MG63 (cell line): ENCODE measurements at places on chromosomes 16 and 17.

DNA sequence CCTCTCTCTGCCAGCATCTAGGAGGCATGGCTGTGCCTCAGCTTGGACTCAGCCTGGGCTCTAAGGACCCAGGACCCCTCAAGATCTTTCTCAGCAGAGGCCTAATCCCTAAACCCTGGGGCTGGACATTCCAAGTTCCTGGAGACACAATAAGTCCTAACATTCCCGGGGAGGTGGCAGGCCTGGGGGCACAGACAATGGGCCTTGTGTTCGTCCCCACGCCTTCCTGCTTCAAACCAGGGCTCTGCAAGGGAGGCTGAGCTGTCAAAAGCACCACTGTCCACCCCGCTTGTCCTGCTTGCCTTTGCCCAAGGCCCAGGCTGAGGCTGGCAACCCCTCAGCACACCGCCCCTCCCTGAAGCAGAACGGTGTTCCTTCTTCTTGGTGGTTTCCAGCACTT is 13.7 kb downstream of the SDK2 start:
- no peak for DNase-seq

GRCh38 chr17:76914937-76915336 is 46.7 kb downstream of the MGAT5B start:
- DNase-seq, result no peak

- DNase-seq, result no peak
Measured at GRCh38 chr16:85417156-85417860, 195.8 kb upstream of the GSE1 start.

DNA sequence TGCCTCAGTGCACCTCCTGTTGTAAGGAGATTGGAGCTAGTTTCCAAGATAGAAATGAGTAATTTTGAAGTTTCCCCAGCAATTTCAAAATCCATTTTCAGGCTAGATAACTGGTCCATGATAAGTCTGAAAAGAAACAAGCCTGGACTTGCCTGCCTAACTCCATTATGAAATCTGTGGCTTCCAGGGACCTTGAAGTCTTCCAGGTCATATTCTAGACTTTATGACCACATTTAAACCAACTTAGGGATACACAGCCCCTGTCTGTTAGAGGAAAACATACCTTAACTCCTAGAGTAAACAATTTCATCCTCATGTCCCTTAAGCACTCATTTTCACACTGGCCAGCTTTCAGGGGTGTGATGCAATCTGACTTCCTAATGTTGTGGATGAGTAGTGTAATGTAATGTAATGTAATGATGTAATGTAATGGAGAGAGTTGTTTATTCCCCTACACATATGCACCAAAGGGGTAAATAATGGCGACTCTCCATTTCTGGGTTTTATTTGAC is 96.7 kb upstream of the FAM20A start:
- DNase-seq, result peak; percentile 58

DNA sequence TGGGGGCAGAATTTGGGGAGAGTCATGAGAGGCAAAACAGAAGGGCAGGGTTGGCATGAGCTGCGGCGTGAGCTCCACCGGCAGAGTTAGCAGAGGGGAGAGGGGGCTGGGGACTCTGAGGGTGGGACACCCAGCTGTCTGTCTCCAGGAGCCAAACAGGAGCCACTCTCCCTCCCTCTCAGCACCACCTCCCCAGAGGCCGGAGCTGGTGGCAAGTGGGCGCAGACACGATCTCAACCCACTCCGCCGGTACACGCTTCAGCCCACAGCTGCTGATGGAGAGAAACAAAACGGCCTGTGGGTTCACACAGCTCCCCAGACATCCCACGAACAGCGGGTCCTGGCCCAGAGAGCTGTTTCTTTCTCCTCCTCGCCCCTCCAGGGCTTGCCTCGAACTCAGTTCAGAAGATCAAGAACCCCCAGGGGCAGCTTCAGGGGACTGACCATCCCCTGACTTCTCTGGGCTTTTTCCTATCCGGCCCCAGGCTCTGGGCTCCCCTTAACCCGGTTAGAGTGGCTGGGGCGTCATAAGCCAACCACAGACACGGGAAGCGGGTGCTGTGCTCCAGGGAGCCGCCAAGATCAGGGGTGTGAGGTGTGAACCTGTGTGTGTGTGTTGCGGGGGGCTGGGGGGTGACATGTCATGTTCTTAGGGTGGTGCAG is 7.6 kb downstream of the RHBDF2 start:
- no peak for DNase-seq

DNA sequence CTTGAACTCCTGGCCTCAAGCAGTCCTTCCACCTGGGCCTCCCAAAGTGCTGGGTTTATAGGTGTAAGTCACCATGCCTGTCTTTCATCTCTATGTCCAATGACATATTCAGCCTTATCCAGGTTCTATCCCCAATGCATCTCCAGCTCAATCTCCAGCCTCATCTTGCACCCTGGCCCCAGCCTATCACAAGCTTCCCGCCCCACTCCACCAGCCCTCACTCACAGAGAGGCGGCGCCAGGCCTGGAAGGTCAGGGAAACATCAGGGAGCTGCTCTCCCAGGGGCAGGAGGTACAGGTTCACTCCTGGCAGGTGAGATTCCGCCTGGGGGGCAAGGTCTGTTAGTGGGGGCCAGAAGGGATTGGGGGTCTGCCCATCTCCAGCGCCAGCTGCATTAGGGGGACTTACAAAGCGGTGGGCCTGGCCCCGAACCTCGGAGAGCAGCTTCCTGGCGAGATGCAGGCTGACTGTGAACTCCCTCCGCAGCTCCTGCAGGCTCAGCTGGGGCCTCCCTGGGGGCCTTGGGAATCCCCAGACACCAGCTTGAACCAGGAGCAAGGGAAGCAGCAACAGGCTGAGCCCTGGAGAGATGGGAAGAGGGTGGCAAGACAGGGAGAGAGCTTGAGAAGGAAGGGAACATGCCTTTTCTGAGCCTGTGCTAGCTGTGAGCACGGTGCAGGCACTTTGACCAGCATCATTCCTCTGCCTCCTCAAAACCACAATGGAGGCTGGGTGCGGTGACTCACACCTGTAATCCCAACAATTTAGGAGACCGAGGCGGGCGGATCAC is 3.0 kb downstream of the IL27 start:
- no peak for DNase-seq

GRCh38 chr16:28309811-28310311 is 17.5 kb downstream of the SBK1 start:
- DNase-seq, result no peak

DNA sequence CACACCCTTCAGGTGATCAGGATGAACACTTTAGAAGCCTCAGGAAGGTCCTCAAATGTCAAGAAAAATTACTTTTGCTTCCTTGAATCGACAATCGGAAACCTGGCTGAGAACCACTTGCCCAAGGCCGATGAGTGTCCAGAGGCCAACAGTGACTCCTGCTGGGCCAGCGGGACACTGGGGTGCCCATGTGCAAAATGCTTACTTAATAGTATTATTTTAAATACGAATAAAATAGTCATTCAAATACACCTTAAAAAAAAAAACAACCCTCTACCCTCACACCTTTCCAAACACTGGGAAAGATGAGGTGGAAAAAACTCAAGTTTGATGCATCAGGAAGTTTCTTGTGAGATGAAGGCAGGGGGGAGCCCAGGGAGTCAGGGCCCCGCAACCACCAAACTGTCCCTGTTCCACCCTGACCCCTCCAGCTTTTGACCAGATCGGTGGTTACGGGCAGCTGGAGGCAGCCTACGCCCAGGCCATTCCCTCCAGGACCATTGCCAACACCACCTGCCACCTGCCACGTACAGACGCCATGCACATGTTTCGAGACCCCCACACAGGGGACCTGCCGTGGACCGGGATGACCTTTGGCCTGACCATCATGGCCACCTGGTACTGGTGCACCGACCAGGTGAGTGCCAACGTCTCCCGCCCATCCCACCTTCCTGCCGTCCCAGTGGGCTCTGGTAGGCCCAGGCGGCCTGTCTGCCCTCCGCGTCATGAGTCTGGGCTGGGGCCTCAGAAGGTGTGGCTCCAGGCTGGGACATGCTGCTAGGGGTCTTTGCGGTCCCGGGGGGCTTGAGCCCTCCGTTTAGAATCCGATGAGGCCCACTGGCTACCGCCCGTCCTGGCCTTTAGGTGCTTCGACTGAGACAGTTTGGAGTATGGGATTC is 18.9 kb downstream of the SLC5A10 start:
- DNase-seq, result no peak

GRCh38 chr17:57379895-57380434 is 123.6 kb downstream of the MSI2 start:
- no peak for DNase-seq

DNA sequence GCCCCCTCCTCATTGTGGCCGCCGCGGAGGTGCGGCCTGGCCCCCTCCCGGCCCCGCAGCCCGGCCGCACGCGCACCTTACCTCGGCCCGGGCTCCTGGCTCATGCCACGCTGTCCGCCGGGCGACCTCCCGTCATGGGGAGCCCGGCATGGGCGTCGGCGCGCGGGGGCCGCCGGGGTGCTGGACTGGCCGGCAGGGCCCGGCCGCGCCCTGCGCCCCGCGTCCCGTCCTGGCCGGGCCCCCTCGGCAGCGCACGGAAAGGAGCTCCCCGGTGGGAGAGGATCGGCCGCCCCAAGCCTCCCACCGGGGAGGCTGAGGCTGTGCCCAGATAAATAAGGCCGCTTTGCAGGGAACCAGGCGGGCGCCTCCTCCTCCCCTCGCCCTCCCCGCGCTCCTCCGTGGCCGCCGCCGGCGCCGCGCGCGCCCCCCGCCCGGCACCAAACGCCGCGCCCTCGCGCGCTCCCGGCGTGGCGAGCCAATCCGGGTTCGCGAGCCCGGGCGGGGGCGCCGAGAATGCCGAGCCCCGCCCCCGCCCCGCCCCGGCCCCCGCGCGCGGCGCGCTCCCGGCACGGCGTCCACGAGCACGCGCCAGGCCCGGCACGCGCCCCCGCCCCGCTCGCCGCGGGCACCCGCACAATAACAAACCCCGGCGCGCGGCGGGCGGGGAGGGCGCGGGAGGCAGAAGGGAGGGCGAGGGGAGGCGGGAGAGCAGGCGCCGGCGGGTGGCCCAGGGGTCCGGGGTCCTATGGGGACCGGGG is at the start of gene FBXL16:
Gene FBXL16 (minus strand): TSS at position 371 of the 758 bp plus-strand sequence. CDS start 8,396 bp downstream, outside the sequence.
- DNase-seq, result peak; percentile 64

DNA sequence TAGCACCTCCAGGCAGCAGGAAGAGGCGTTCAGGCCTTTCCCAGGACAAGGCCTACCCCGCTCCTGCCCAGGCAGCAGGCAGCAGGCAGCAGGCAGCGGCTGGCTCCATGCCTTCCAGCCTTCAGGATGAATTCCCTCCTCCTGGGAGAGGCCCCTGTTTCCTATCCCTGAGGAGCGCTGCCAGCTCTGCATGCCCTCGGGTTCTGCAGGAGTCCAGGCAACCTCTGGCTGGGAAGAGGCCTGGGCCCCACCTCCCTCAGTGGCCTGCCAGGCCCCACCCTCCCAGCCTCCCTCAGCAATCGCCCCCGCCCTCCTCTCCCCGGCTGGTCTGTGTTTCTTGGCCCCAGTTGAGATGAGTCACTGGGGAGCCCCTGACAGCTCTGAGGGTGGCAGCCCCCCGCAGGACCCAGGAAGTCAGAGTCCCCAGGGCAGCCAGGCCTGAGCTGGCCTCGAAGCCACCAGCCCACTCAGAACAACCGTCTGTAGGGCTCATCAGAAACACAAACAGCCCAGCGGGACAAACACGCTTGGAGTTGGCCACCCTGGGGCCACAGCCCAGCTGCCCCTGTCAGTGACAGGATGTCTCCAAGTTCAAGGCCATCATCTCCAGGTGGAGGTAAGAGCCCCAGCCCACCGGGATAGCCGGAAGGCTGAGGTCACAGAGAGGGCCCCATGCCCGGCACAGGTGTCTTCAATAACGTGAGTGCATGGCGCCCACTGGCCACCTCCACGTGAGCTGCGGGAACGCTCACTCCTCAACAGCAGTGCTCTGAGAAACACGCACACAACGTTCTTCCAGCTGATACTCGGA is 39.5 kb upstream of the CIBAR2 start:
- peak; percentile 98 for DNase-seq

DNA sequence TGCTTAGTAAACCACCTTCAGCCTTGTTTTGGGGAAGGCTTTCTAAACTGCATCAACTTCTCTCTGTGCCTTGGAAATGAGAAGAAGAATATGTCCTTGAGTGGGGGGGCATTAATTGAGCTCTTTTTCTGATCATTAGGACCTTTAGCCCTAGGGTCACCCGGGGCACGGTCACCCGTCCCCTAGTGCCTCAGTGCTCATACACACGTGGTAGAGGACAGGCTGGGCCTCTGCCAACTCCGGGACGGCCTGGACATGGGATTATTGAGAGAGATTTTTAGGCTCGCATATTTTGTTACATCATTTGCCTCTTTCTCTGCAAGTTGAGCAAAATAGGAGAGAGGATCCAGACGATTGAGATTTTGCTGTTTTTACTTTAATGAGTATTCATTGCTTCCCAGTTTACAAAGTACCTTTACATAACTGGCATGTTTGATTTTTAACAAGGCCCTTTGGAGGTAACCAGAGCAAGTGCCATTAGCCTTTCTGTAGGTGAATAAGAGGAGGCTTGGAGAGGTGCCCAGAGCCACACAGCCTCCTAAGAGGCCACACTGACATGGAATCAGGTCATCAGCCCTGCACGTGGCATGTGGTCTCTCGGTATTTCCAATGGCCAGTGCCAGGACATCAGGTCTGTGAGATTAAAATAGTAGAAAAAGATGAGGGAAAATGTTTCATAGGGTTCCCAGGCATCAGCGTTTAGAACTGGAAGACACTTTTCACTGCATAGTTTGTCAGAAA is 11.1 kb downstream of the PMM2 start:
- DNase-seq, result no peak
